Epithelial cell of proximal tubule (primary cell): ENCODE measurements at places on chromosomes 13 and 19. TPM values are rescaled to one million over a fixed set of nuclear protein-coding genes. Genes with fewer than 3 reads are reported as not detected.

Gene TPTE2
- not detected in 2 replicates for total RNA-seq

- peak; percentile 50 for DNase-seq
Measured at GRCh38 chr13:101529422-101529821, 76.9 kb downstream of the ITGBL1 start.

GRCh38 chr19:49435670-49436069, 5.7 kb downstream of the SLC17A7 start:
- DNase-seq: no peak

- peak; percentile 10 for DNase-seq
Measured at GRCh38 chr13:60312851-60313505, 84.0 kb upstream of the TDRD3 start.

DNA sequence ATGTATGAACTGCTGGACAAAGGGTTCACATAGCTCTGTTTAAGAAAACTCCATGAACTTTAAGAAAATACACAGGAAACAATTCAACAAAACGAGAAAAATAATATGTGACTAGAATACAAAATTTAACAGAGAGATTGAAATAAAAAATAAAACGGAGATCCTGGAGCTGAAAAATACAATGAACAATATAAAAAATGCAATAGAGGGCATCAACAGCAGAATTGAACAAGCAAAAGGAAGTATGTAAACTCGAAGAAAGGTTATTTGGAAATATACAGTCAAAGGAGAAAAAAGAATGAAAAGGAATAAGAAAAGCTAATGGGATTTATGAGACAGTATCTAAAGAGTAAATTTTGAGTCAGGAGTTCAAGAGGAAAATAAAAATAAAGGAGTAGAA, 163.0 kb upstream of the DACH1 start:
- DNase-seq: no peak

- no peak for DNase-seq
Measured at GRCh38 chr19:10961073-10961860, 437 bp downstream of the SMARCA4 start.
